Progenitor cell of endocrine pancreas (in vitro differentiated cells): ENCODE measurements at places on chromosomes 1 and 21. TPM values are rescaled to one million over a fixed set of nuclear protein-coding genes. Genes with fewer than 3 reads are reported as not detected.

GRCh38 chr1:35835398-35835797 lies 27.6 kb downstream of the AGO4 start:
- DNase-seq: no peak

DNA sequence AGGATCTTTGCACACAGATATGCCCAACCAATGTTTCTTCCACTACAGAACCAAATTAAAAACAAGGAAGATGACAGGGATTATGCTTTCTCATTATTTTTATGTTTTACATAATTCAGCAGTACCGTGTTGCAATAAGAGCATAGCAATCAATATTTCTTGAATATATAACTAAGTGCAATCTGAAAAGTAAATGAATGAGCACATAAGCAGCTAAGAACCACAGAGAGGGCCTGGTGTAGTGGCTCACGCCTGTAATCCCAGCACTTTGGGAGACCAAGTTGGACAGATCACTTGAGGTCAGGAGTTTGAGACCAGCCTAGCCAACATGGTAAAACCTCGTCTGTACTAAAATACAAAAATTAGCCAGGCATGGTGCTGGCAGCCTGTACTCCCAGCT lies 423.7 kb downstream of the MRPL39 start:
- DNase-seq: no peak

DNA sequence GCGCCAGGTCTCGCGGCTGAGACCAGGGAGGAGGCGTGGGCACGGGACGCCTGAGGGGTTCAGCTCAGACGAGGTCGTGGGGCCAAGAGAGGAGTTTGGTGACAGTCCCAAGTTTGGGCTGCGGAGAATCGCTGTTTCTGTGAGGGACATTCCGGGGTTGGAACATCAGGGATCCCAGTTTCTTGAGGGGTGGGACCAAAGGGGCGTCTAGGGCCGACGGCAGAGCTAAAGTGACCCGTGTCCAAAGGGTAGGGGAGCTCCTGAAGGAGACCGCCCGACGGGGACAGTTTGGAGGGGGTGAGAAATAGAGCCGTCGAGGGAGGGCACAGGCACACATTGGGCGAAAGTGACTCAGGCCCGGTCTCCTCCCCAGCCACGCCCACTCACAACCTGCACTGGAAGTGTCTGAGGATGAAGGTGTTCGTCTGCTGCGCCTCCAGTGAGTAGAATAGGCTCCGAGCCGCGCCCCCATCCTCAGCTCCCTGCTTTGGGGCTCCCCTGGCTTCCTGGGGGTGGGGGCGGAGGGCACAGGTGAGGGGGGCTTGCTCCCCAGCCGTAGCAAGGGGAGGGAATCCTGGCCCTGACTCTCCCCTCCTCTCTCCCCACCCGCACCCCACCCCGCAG lies 7.0 kb downstream of the EFNA3 start:
- no peak for DNase-seq

DNA sequence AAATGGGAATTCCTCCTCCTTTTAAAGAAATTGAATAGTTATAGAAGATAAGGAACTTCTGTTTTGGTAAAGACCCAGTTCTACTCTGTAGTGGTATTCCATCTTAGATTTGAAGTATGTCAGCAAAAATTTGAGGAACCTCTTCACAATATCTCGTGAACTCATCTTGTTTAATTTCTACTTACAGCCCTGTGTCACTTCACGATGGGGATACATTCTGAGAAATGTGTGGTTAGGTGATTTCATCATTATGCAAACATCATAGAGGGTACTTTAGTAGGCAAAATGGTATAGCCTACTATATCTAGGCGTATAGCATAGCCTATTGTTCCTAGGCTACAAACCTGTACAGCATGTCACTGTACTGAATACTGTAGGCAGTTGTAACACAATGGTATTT lies 36.0 kb downstream of the ALG6 start:
- no peak for DNase-seq

Gene MAGI3
- total RNA-seq: 23.6 and 23.7 TPM in 2 replicates

Gene BCAS2
- 57.6 and 58.5 TPM in 2 replicates for total RNA-seq

Gene TIPRL
- 27.4 and 29.4 TPM in 2 replicates for total RNA-seq

Gene GNPAT
- 69.9 and 70.2 TPM in 2 replicates for total RNA-seq
